ENCODE measurements at places on chromosomes 2 and 18.

DNA sequence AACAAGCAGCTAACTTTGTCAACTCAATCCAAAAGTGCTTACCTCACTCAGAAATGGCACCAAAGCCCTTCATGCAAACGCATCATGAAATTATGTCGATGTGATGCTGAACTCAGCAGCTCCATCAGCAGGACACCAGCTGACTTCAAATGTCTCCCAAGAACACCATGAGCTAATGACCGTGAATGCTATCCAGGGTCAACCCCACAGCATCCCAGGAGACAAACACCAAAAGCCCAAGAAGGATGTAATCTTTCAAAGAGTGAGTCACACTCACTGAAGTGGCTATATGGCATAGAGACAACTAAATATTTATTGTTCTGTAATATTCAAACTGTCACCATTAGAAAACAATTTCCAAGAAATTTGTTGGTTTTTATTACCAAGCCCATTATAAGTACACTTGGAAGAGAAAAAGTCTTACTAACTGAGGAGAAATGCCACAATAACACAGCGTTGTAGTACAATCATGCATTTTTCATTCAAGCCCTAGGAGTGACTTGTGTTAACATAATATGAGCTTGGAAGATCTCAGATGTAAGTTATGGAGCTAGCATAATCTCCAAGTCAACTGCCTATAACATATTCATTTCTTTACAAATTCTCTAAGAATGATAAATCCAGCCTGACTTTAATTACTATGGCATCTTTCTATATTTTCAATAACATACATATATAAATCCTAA lies 165.0 kb upstream of the CCDC68 start:
- no peak for DNase-seq

GRCh38 chr18:9137168-9138066 lies 836 bp downstream of the ANKRD12 start:
- DNase-seq = peak; percentile 80

GRCh38 chr18:68784071-68784470 lies 13.8 kb upstream of the CCDC102B start:
- DNase-seq = no peak

DNA sequence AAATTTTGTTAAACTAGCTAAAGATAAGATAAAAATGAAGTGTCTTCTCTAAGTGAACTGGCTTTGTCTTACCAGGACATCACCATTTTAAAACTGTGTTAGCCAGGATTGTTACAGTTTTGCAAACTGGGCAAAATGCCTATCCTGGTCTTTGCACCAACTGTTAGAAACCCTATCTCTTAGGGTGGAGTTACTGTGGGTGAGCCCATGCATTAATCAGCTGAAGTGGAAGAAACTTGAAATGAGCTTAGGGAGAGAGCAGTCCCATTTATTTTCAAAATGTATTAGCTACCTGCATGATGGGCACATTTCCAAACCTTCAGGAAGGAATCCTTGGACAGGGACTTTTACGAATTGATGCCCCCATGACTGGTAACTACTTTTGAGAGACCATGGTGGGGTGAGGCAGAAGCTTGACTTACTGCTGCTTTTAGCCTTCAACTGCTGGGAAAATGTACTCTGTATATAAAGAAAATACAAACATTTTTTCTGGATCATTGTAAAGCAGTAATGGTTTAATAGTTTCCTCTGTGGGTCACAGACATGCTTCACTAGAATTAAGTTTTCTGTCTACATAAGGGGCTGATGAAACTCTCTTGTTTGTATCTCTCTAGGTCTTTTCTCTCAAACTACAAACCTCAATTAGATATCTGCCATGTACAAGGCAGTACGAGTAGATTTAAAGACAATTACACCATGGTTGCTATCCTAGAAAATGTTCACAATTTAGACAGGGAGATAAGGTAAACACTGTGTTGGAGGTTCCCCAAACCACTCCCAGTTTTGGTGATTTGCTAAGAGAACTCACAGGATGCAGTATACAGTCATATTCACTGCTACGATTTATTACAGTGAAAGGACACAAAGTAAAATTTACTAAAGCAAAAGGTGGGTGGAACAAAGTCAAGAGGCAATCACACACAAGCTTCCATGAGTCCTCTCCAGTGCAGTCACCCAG lies 321.4 kb upstream of the MMADHC start:
- DNase-seq = no peak

GRCh38 chr2:133484106-133484505 lies 84.2 kb downstream of the NCKAP5 start:
- no peak for DNase-seq

GRCh38 chr2:127124426-127124825 lies 17.5 kb upstream of the BIN1 start:
- DNase-seq = no peak

DNA sequence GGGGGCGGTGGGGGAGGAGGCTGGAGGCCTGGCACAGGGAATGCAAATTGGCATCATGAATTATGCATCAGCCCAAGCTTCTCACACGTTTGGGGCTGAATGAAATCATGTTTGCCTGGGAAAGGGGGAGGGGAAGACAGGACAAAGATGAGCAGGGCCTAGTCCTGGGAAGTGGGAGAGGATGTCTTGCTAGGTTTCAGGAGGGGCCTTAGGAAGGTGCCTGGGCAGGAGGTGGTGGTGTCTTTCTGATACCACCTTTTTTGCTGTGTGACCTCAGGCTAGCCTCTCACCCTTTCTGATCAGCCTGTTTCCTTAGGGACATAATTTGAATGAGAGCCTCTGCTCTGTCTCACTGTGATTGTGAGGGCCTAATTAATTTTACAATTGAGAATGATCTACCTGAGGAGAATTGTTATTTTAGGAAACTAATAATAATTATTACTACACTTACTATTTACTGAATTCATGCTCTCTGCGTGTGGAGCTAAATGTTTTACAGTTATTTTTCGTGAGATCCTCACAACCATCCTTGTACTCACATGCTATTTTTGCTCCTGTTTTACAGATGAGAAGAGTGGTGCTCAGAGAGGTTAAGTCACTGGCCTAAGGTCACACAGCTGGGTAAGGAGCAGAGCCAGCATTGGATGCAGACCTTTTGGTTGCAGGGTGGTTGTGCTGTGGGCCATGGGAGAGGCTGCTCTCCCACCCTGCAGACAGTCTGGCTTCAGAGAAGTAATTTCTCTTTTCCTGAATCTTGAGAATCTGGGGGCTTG lies 39.6 kb downstream of the INHBB start:
- DNase-seq = no peak

- no peak for DNase-seq
Measured at GRCh38 chr2:65476778-65477177, 44.4 kb upstream of the SPRED2 start.

DNA sequence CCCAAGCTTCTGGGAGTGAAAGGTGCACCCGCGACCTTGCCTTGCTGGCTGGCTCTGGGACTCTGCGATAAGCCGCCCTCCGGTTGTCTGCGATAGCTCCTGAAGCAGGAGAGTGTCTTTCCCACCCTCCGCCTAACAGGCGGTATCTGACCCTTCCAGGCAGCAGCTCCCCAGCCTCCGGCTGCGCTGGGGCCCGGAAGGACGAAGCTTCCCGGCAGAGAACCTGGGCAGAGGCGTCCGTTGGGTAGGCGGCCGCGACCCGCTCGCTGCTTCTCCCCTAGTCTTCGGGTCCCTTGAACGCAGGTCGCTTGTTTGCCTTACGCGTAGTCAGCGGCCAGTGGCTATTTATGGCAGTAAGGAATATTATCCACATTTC lies 446 bp upstream of the RHBDD1 start:
- no peak for DNase-seq

GRCh38 chr2:239257511-239257937 lies 143.3 kb downstream of the HDAC4 start:
- peak; percentile 70 for DNase-seq

GRCh38 chr2:102129951-102130646 lies 12.4 kb upstream of the IL1R1 start:
- DNase-seq = no peak

DNA sequence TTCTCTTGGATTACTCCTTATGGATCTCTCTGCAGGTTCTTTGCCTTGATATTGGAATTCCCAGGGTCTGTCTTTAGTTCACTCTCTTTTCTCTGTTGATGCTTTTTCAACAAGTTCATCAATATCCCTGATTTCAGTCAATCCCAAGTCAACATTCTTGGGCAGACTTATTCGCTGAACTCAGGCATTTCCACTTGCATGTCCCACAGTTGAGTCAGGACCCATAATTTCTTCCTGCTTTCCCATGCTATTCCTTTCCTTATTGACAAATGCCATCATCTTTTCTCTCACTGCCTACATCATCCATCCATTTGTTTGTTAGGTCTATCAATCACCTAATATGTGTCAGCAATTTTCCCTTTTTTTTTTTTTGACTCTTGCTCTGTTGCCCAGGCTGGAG lies 11.6 kb downstream of the GPD2 start:
- DNase-seq = no peak

Data from activated CD4-positive, alpha-beta T cell treated with anti-CD3 and anti-CD28 coated beads, Interleukin-10, Interleukin-2, amounts not matched to agents 100 ng/mL and 50 ng/mL, durations not matched to agents 16 hours and 8 hours (primary cell).